ENCODE measurements at places on chromosomes 2 and 18. TPM values are rescaled to one million over a fixed set of nuclear protein-coding genes. Genes with fewer than 3 reads are reported as not detected.

The MC4R gene
- total RNA-seq, result not detected

The NCKAP5 gene
- total RNA-seq, result 0.82 TPM

The ANKRD30B gene
- not detected for total RNA-seq

The PDCD1 gene
- not detected for total RNA-seq

The RGPD8 gene
- total RNA-seq, result 34.1 TPM

The IL1A gene
- total RNA-seq, result not detected

The PLB1 gene
- 18.3 TPM for total RNA-seq

The CCDC142 gene
- 20.9 TPM for total RNA-seq

GRCh38 chr2:241602720-241603119 is 34.2 kb downstream of the THAP4 start:
- no peaks in the 10 kb centered on the region for H3K27me3 ChIP-seq
- no peak for DNase-seq
- H3K4me1 ChIP-seq, result no peaks in the 10 kb centered on the region
- peaks cover 28% of the 10 kb centered on the region for H3K36me3 ChIP-seq
- H3K27ac ChIP-seq, result no peak overlapping the region

DNA sequence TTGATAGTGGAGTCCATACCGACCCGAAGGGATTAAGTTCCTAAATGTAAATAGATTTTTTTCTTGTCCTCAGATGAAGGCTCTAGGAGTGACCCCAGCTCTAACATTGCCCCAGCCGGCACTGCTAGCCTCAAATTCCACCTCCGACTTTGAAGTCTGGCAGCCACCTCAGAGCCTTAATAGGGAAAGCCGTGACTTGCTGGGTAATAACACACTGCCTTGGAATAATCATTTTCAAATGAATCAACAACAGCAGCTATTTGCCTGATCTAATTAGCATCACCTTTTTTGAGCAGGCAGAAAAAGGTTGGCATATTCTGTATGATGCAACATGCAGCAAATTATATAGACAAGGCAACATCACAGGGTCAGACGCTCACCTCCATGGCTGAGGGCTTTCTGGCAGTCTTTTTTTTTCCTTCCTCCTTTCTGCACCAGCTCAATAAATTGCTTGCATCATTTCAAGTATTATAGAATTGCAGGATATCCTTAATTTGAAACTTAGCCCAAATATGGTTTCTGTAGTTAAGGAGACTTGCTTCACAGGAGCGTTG is 276.5 kb upstream of the ATP5MC3 start:
- no peaks in the 10 kb centered on the region for H3K36me3 ChIP-seq
- H3K4me1 ChIP-seq, result no peaks in the 10 kb centered on the region

GRCh38 chr2:51778806-51779205 is 746.9 kb upstream of the NRXN1 start:
- H3K4me3 ChIP-seq, result no peak overlapping the region
- H3K4me1 ChIP-seq, result no peaks in the 10 kb centered on the region
- DNase-seq, result no peak
- no peaks in the 10 kb centered on the region for H3K36me3 ChIP-seq

DNA sequence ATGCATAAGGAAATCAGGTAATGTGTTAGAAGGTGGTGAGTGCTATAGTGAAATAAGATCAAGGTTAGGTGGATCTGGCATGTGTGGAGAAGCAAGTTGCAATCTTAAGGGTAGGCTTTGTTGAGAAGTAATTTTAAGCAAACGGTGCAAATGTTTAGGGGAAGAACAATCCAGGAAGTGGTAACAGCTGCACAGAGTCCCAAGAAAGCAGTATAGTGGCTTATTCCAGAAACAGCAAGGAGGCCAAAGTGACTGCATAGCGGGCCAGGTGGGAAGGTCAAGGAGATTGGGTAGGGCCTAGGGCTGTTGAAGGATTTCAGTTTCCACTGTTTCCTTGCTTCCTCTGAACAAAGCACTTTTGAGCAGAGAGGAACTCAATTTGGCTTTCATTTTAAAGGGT is 30.0 kb upstream of the RAB1A start:
- H3K27me3 ChIP-seq, result no peaks in the 10 kb centered on the region
- no peaks in the 10 kb centered on the region for H3K36me3 ChIP-seq
- H3K4me1 ChIP-seq, result no peaks in the 10 kb centered on the region
- no peak overlapping the region for H3K4me3 ChIP-seq
- no peak overlapping the region for H3K27ac ChIP-seq
- DNase-seq, result no peak

DNA sequence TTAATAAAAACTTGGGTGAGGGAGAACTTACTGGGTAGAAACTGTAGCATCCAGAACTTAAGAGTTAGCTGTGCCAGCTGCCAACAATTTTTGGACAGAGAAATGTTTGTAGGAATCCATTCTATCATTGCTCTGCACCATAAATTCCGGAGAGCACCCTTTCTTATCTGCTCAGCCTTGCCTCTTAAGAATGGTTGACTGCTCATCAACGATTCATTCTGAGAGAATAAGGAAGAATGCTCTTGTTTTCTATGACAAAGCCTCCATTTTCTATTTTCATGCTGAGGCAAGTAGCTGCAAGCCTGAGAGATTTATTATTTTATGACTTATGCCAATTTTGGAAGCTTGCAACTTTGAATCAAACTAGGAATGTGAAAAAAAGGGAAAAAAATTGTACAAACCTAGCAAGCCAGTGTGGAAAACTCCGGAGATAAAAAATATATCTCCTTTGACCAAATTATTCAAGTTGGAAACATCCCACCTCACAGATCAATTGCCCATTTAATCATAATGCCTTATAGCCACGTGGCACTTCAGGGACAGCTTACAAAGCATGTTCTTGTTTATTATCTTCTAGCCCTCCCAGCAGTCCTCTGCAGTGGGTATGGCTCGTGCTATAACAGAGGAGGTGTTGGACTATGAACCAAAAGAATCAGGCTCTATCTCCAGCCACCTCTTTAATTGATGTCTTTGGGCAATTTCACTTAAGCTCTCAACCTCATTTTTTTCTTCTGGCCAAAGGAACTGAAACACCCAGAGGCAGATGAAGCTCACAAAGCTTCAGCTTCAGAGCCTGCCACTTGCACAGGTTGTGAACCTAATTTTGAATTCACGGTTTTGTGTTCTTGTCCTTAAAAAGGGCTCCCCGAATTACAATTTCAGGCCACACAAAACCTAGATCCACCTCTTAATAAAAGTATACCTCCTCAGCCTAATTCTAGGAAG is 40.9 kb upstream of the ATL2 start:
- H3K4me1 ChIP-seq, result no peaks in the 10 kb centered on the region
- H3K27me3 ChIP-seq, result no peaks in the 10 kb centered on the region
- H3K4me3 ChIP-seq, result no peak overlapping the region
- H3K36me3 ChIP-seq, result no peaks in the 10 kb centered on the region
- H3K27ac ChIP-seq, result no peak overlapping the region

GRCh38 chr18:39506581-39507330 is 1941.2 kb upstream of the CELF4 start:
- no peaks in the 10 kb centered on the region for H3K27me3 ChIP-seq
- DNase-seq, result no peak
- no peaks in the 10 kb centered on the region for H3K4me1 ChIP-seq
- no peak overlapping the region for H3K4me3 ChIP-seq

GRCh38 chr18:8948011-8948410 is 154.5 kb upstream of the NDUFV2 start:
- peak overlapping the region; percentile 29 for H3K4me3 ChIP-seq
- DNase-seq, result no peak
- H3K4me1 ChIP-seq, result no peaks in the 10 kb centered on the region
- no peaks in the 10 kb centered on the region for H3K27me3 ChIP-seq

GRCh38 chr2:202006301-202006700 is 27.4 kb upstream of the FZD7 start:
- no peak for DNase-seq
- H3K27ac ChIP-seq, result no peak overlapping the region
- no peaks in the 10 kb centered on the region for H3K36me3 ChIP-seq
- H3K27me3 ChIP-seq, result no peaks in the 10 kb centered on the region
- H3K4me3 ChIP-seq, result no peak overlapping the region

DNA sequence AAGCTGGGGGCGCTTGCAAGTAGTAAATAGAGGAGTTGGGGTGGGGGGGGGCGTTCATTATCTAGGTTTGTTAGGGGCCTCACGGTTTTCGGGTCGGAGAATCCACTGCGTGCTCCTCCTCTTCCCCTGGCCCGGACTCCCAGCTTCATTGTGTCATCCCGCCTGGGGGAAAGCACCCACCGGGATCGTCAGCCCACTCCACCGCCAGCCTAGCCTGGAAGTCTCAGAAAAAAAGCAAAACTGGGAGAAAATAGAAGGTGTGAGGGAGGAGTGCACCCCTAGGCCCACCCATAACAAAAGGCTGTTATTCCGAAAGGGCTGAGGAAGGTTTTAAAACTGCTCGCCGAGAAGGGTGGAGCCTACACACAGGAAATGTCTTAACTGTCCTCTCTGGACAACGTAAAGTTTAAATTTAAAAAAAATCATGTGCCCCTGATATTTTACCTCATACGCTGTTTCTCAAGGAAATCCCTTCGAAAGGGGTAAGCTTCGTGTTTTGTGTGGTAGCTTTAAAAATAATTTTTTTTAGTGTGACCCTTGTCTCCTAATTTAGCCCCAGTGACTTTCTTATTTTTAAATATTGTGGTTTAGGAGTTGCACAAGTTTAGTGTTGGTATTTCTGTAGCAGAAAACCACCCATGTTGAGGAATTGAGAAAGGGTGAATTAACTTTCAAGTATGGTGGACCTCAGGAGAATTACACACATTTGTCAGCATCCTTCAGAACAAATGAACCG is 104.2 kb downstream of the SPTBN1 start:
- H3K36me3 ChIP-seq, result no peaks in the 10 kb centered on the region
- no peaks in the 10 kb centered on the region for H3K4me1 ChIP-seq
- DNase-seq, result peak; percentile 87
- no peaks in the 10 kb centered on the region for H3K27me3 ChIP-seq
- H3K27ac ChIP-seq, result peak overlapping the region; percentile 92
- H3K4me3 ChIP-seq, result peak overlapping the region; percentile 40

DNA sequence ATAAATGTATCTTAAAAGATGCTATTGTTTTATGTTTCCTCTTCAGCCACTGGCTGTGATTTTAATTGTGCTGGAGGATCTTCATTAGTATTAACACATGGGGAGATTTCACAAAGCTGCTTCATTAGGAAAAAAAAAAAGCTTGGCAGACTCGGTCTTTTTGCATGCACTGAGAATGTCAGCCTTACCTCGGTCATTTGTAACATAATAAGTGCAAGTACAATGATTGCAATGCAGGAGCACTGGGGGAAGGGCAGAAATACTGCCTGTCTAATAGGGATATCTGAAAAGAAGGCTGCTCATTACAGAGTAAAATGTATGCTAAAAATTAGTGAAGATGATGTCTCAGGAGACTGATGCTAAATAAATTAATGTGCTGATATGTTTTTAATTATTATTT is 1.3 kb upstream of the BAZ2B start:
- DNase-seq, result no peak
- peaks cover 25% of the 10 kb centered on the region for H3K4me1 ChIP-seq
- H3K27ac ChIP-seq, result peak overlapping the region; percentile 99
- peak overlapping the region; percentile 94 for H3K4me3 ChIP-seq
- H3K27me3 ChIP-seq, result no peaks in the 10 kb centered on the region
- H3K36me3 ChIP-seq, result no peaks in the 10 kb centered on the region

- no peaks in the 10 kb centered on the region for H3K36me3 ChIP-seq
- no peak overlapping the region for H3K4me3 ChIP-seq
- H3K27me3 ChIP-seq, result no peaks in the 10 kb centered on the region
- peaks cover 14% of the 10 kb centered on the region for H3K4me1 ChIP-seq
These were observed 29.9 kb downstream of the LOXHD1 start for GRCh38 chr18:46627136-46627535.

- peaks cover 36% of the 10 kb centered on the region for H3K4me1 ChIP-seq
- no peaks in the 10 kb centered on the region for H3K36me3 ChIP-seq
- DNase-seq, result no peak
- H3K4me3 ChIP-seq, result no peak overlapping the region
These were observed 72.2 kb upstream of the TMEM17 start for GRCh38 chr2:62577994-62578781.

- H3K27me3 ChIP-seq, result no peaks in the 10 kb centered on the region
- DNase-seq, result no peak
- H3K4me1 ChIP-seq, result no peaks in the 10 kb centered on the region
- H3K36me3 ChIP-seq, result no peaks in the 10 kb centered on the region
- no peak overlapping the region for H3K4me3 ChIP-seq
- no peak overlapping the region for H3K27ac ChIP-seq
These were observed 49.5 kb downstream of the SLC40A1 start for GRCh38 chr2:189530965-189531637.

DNA sequence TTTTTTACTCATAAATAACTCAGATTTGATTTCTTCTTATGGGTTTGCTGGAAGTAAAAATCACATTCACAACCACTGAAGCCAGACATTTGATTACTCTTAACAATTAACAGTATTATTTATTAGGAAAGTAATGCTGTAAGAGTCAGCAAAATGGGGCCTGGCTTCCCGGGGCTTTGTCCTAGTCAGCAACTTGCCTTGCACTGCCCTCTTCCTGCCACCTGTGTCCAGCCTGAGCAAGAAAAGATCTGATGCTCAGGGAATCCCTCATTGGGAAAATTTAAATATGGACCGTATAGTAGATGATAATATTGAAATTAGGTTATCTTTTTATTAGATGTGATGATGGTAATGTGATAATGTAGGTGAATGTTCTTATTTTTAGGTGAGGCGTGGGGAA is 30.8 kb upstream of the ACYP2 start:
- DNase-seq, result no peak
- H3K27ac ChIP-seq, result no peak overlapping the region

DNA sequence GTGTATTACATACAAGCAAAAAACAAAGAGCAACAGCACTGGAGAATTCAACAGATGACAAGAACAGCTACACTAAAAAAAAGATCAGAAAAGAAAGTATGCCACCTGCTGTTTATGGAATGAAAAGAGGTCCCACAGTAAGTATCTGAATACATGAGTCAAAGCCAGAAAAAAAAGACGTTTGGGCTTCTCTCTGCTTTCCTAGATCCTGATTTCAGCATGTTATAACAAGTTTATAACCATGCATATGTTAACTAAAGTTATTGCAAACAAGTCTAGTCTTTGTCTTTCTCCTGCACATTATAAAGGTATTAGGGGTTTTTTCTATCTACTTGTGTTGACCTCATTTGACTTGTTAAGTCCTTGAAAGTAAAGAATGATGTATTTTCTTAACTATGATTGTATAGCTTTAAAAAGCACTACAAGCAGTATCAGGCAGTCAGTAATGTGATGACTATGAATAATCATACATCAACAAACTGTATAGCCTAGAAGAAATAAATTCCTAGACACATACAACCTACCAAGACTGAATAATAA is 108.5 kb upstream of the COL5A2 start:
- H3K27me3 ChIP-seq, result no peaks in the 10 kb centered on the region
- peaks cover 34% of the 10 kb centered on the region for H3K4me1 ChIP-seq
- no peak overlapping the region for H3K27ac ChIP-seq
- H3K4me3 ChIP-seq, result no peak overlapping the region
- no peaks in the 10 kb centered on the region for H3K36me3 ChIP-seq
- DNase-seq, result no peak

DNA sequence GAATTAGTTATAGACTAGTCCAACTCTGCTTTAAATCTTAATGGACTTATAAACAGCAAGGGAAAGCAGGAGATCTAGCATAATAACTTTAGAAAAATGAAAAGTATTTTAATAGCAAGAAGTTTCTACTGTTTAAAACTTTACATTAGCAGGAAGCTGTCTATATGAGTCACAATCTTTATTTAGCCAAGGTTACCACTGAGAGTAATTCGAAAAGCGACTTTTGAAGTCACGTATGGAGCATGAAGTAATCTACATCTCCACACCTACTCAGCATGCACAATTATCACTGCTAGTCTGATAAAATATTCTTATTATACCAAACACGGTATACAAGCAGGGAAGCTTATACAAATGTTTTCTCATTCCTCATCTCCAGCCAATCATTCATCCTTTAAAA is 515.4 kb upstream of the SOX11 start:
- no peak overlapping the region for H3K27ac ChIP-seq
- DNase-seq, result no peak
- no peaks in the 10 kb centered on the region for H3K27me3 ChIP-seq
- no peaks in the 10 kb centered on the region for H3K36me3 ChIP-seq
- H3K4me3 ChIP-seq, result no peak overlapping the region
